ENCODE measurements at places on chromosomes 3 and 15.
A peak's percentile ranks its signal among the peaks of the same experiment; 100 is the strongest.

GRCh38 chr3:98259707-98260106 is 4.3 kb upstream of the OR5H6 start:
- DNase-seq = peak; percentile 54

DNA sequence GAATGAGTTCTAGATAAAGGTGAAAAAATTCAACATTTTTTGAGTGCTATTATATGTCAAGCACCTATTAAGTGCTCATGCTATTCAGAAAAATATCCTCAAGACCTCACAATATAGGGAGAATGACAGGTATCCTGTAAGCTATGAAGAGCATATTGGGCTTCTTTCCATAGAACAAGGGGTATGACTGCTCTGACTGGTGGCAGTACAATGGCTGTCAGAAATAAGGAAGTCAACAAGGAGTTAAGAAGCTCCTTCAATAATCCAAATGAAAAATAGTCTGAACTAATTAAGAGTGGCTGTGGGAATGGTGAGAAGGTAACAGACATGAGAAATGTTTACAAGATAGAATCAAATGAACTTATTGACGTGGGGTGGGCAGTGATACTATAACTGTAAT is 24.7 kb downstream of the NPTN start:
- no peak for DNase-seq

GRCh38 chr15:39459548-39459947 is 121.3 kb upstream of the THBS1 start:
- DNase-seq = no peak

DNA sequence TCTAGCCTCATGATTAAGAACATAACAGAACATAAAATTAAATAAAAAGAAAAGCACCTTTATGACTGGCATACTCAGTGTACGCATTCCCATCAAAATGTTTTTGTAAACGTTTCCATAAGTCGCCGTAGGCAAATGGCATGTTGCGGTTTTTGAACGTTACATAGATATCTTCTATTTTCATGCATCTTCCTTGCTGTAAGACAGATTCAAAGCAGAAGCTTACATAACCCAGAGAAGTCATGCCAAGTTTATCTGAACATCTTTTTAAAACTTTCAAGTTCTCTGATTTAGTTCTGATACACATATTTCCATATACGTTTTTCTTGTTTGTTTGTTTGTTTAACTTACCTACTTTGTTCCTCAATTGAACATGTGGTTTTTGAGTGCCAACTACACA is 388.6 kb downstream of the GABRG3 start:
- DNase-seq = no peak

- peak; percentile 23 for DNase-seq
These were observed 86.1 kb upstream of the SERPINI2 start for GRCh38 chr3:167559924-167560323.

DNA sequence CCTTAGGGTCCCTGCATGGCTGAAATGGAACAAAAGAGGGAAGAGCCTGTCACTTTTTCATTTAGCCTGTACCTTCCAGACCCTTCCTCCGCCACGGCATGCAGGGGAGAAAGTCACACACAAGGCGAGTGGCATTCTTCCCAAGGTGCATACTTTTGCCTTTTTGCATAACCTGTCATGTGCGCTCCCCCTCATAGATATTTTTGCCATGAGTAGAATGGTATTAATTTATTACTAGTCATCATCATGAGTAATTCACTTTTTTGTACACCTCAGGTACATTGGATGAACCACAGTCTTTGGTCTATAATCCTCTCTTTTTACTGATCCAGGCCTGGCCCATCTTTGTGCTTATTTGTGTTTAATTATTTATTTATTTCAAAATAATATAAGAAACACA is 8.9 kb upstream of the BUB1B start:
- no peak for DNase-seq

GRCh38 chr3:127486321-127486944 is 104.1 kb downstream of the TPRA1 start:
- DNase-seq = no peak

- peak; percentile 77 for DNase-seq
These were observed 24.5 kb downstream of the MB21D2 start for GRCh38 chr3:192892981-192893700.

DNA sequence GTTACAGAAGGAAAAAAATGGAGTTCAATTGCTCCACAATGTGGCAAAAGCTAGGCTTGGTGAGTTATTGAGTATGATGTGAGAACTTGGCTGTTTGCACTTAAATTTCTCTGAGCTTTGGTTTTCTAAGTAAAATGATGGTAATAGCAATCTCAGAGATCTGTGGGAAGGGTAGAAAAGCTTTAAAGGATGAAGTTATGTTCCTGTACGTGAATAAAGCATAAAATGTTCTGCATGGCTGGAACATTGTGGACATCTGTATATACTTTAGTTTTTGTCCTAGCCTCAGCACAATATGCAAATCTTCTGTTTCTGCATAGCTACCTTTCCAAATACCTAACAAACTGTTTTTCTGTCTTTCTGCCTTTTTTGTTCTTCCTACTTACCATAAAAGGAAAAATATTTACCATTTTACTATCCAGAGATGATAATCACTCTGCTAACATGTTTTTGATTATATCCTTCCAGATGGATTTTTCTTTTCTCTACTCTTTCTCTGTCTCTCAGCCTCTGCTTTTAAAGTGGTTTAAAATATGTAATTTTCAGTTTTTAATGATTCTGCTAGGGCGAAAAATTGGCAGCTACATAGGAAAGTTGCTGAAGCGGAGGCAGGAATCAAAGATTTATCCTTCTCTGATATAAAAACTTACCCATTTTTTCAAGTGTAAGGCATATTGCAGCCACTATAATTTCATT is 188.1 kb downstream of the FNDC3B start:
- no peak for DNase-seq

DNA sequence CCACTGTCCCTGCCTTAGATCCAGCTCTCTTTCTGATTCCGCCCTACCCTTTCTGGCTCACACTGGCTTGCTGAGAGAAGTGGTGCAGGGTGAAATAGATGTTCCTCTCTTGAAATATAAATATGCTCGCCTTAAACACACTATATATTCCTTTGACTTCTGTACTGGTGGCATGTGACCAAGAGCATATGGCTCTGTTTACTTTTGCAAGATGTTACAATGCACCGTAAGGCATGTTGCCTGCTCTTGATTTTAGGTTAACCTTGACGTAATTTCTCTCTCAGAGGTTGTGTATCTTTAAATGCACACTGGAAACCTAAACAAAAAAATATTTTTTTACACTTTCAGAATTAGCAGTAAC is 749 bp downstream of the RSRC1 start:
- no peak for DNase-seq

DNA sequence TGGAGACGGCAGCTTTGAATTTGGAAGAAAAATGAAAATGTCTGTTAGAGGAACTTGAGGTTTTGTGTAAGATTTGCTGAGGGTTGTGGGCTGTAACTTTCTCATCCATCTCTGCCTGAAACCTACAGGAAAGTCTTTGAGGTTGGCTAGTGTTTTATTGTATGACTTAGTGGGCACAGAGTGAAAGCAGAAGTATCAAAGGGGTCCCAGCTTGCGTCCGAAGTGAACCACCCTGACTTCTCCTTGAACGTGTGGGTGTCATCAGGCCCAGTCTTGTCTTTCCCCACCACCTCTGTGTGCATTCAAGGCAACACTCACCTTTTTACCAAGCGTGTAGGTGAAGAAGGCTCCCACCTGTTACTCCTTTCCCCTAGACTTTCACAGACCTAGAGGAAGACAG is 682.1 kb upstream of the CFAP20DC start:
- DNase-seq = no peak

DNA sequence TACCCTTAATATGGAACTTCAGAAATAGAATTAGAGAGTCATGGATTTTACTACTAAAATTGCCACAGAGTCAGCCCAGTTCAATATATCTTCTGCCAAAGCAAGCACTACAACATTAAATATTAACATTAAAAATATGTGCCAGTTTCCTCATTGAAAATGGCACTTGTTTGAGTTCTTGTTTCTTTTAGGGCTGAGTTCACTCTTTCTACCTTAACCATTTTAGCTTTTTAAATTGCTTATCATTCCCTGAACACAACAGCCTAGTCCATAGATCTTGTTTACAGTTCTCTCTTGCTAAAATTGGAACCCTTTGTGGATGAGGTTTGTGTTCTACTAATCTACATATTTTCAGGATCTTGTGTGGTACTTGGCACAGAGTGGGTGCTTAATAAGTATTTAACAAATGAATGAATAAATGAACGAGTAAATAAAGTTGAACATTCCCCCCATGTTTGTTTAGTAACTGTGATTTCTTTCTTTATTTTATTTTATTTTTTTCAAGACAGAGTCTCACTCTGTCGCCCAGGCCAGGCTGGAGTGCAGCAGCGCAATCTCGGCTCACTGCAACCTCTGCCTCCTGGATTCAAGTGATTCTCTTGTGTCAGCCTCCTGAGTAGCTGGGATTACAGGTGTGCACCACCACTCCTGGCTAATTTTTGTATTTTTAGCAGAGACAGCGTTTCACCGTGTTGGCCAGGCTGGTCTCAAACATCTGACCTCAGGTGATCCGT is 46.0 kb upstream of the SLC7A14 start:
- DNase-seq = no peak

DNA sequence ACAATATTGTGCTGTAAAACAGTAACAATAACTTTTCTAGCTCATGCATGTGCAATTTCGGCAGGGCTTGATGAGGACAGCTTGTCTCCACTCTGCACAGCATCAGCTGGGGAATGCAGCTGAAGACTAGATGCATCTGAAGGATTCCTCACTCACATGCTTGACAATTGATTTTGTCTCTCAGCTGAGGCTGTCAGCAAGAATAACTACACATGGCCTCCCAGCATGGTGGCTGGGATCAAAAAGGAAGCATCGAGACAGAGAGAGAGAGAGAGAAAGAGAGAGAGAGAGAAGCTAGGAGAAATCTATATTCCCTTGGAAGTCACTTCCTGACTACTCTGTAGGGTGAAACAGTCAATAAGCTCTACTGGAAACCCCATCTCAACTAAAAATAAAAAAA is 487.1 kb downstream of the PLOD2 start:
- DNase-seq = no peak

DNA sequence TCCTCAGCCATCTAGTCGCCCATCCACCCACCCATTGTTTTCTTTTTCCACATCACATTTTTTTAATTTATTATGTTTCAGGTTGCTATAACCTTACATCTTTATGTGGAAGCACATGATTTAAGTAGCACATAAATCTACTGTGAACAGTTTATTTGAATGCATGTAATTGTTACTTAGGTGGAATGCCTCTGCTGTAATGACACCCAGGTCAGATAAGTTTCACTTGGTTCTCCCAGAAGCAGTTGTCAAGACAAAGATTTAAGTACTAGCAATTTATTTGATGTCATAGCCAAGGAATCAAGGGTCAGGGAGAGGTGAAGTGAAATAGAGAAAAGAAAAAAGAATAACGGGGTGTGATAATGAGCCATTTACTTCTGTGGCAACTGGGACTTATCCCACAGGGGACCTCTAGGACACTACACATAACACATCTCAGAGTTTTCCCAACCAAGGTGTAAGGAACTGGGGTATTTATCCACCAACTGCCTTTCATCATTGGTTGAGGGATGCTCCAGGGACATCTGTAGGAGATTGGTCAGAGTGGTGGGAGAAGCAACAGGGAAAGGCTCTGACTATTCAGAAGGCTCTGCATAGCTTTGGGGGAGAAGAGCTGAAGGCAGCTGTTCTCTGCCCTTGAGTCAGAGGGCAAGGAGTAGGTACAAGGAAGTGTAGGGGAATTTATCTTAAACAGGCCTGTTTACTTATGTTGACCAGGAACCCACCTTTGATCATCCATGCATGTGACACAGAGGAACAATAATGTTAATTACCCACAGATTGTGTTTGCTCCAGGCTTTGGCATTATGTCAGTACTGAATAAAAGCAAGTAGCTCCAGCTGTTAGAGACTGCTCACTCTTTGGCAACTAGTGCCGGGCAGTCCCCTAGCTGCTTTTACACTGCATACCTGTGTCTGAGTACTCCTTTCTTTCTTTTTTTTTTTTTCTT is 94.8 kb downstream of the CD200R1L start:
- no peak for DNase-seq

Measured in mesendoderm (in vitro differentiated cells).